ENCODE measurements at places on chromosomes 16 and 17.

GRCh38 chr16:24737916-24738594, 8.6 kb downstream of the TNRC6A start:
- peaks cover 22% of the 10 kb centered on the region for H3K4me1 ChIP-seq
- H3K4me3 ChIP-seq: no peak overlapping the region
- peaks cover 48% of the 10 kb centered on the region for H3K36me3 ChIP-seq
- H3K27me3 ChIP-seq: no peaks in the 10 kb centered on the region
- peak overlapping the region; percentile 43 for H3K27ac ChIP-seq

DNA sequence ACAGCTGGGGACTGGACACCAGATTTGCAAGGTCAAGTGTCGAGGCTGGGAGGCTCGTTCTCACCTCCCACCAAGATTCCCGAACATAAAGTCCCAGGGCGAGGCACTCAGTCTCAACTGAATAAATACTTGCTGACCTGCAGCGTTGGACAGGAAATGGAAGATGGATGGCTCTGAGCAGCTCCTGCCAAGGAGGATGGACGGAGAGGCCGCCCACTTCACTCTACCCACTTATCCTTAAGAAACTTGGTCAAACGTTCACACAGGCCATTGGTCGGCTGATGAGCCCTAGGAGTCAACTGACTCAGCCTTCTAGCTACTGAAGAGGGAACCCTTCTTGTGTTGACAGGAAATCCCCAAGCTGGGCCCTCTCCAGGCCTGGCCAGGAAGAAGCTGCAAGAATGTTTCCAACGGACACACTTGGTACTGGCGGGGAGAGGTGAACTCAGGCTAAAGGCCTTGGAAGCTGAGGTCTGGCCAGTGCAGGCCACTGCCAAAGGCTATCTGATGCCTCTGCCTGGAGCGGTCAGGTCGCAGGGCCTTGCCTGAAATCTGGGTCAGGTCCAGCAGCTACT, 50.0 kb downstream of the VAC14 start:
- DNase-seq: no peak
- H3K4me3 ChIP-seq: no peak overlapping the region
- no peak overlapping the region for H3K27ac ChIP-seq
- peaks cover 19% of the 10 kb centered on the region for H3K36me3 ChIP-seq

DNA sequence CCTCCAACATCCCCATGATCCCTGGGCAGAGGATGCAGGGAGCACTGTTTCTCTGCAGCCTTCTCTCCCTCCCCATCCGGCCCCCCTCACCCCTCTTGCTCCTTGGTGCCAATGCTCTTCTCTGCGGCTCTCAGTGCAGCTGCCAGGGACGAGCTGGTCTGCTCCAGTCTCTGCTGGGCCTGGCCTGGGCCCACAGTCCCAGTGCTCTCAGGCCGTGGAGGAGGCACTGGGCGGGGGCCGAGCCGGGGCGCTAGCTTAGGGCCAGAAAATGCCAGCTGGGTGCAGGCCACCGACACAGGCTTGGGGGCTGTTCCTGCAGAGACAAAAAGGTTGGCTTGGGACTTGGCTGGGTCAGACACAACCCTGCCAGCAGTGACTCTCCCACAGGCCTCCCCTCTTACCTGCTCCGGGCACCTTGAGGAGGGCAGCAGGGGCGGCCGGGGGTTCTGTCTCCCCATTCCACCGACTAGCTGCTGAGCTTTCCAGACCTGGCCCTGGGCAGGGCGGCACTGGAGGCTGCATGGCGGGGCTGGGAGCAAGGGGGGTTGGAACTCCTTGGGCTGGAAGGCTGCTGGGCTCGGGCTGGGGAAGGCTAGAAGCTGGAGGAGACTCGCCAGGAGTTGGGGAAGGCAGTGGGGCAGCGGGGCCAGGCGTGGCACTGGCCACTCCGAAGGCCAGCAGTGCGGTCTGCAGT, 13.8 kb downstream of the CASKIN2 start:
- no peaks in the 10 kb centered on the region for H3K4me1 ChIP-seq
- DNase-seq: no peak
- no peaks in the 10 kb centered on the region for H3K27me3 ChIP-seq
- no peak overlapping the region for H3K27ac ChIP-seq

DNA sequence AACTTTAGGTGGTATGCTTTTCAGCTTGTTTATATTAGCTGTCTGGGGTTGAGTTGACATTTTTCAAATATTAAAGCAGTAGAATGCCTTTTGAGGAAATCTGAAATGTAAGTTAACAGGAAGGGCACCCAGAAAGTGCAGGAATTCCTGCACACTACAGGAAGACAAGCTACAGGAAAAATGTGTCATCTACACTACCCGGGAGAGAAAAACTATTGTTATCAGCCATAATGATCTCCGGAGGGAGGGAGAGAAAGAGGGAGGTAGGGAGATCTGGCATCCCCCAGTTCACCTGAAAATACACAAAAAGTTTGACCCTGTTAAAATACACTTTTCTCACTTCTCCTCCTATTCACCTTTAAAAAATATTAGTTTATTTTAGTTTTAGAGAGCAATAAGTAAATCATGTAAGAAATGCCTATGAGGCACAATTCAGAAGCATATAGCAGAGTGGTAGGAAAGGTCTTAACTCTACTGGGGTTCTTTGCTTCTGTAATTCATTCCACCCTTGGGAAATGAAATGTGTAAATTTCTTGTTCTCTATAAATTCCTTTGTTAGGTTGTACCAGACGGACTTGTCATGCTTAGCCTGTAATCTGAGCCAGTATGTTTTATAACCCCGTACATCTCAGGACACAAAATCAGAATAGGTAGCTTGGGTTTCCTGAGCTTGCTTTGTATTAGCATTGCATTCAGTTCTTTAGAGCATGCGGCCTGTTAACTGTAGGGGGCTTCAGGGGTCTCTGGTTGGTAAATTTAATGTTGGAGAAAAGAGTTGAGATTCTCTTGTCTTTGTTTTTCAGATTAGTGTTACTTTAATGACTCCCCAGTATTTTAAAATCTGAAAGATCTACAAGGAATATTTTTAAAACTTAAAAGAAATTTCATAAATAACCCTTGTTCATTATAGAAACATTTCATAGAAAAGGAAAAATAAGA, 3.3 kb downstream of the MAP2K6 start:
- H3K27ac ChIP-seq: no peak overlapping the region
- peak; percentile 12 for DNase-seq
- H3K27me3 ChIP-seq: no peaks in the 10 kb centered on the region
- H3K4me3 ChIP-seq: no peak overlapping the region
- H3K36me3 ChIP-seq: no peaks in the 10 kb centered on the region
- H3K4me1 ChIP-seq: peaks cover 18% of the 10 kb centered on the region

GRCh38 chr16:24769806-24770205, 40.4 kb downstream of the TNRC6A start:
- H3K4me1 ChIP-seq: 0 out of 2 replicates have a peak, but pooled peaks cover 6% of the 10 kb centered on the region
- H3K4me3 ChIP-seq: no peak overlapping the region
- no peak for DNase-seq
- peaks cover 44% of the 10 kb centered on the region for H3K36me3 ChIP-seq
- H3K27ac ChIP-seq: no peak overlapping the region

All from SJSA1 (cell line).